ENCODE measurements at places on chromosomes 7 and 10.

GRCh38 chr10:125689955-125690569 is 7.1 kb upstream of the TEX36 start:
- no peak for DNase-seq

DNA sequence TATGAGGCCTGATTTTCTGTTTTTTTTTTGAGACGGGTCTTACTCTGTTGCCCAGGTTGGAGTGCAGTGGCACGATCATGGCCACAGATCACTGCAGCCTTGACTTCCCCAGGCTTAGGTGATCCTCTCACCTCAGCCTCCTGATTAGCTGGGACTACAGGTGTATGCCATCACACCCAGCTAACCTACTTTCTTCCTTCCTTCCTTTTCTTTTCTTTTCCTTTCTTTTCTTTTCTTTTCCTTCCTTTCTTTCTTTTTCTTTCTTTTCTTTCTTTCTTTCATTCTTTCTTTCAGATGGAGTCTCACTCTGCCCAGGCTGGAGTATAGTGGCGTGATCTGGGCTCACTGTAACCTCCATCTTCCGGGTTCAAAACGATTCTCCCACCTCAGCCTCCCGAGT is 3.8 kb downstream of the SRRT start:
- DNase-seq: no peak

- DNase-seq: no peak
Observed at GRCh38 chr7:87875151-87876039, 765 bp downstream of the SLC25A40 start.

- DNase-seq: no peak
Observed at GRCh38 chr10:50033481-50033880, 34.3 kb upstream of the WASHC2A start.

DNA sequence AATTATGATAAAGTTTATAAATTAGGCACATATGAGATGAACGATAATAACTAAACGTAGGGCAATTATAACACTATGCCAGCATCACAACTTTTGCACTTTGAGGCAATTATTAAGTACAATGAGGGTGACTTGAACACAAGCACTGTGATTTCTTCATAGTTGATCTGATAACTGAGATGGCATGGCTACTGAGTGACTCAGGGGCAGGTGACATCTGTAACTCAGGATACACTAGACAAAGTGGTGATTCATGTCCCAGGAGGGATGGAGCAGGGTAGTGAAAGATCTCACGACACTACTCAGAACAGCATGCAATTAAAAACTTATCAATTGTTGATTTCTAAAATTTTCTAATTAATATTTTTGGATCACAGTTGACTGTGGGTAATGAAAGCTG is 98.3 kb upstream of the ARHGAP21 start:
- DNase-seq: no peak

DNA sequence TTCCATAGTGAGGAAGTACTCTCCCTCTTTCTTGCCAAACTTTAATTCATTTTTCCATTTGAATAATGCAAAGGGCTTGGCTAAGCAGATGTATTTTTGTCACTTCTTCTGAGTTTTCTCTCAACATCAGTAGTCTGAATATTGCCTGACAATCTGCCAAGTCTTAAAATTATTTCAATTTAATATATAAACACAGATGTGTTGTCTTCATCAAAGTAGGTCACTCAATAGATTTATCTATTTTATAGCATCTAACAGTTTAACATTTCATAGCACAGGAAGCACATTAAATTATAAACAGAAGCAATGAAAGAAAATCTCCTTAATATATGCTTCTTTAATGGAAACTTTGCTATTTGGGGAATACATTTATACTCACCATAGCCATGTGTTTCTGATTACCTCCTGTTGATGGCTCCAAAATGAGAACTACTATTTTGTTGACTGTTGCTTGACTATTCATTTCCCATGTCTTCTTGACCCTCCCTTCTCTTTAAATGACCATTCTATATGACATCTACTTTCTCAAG is 4.5 kb downstream of the CPED1 start:
- DNase-seq: no peak

DNA sequence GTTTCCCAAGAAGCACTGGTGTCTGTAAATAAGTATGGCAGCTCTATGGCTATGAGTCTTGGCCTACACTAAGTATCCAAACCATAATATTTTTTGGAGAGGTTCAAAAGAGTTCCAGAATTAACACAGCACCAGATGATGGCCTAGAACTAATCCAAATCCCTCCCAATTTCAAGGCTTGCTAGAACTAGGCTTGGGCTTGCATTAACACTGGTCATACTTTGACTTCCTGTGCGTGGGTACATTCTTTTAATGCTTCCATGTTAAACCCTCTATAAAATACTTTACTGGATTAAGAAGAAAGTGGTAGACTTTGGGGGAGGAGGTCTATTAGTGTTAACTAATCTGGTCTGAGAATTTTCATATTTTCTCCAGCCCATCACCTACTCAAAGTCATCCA is 3.1 kb downstream of the AASS start:
- DNase-seq: no peak
